ENCODE measurements at places on chromosomes 6 and 20.
A peak's percentile ranks its signal among the peaks of the same experiment; 100 is the strongest.

DNA sequence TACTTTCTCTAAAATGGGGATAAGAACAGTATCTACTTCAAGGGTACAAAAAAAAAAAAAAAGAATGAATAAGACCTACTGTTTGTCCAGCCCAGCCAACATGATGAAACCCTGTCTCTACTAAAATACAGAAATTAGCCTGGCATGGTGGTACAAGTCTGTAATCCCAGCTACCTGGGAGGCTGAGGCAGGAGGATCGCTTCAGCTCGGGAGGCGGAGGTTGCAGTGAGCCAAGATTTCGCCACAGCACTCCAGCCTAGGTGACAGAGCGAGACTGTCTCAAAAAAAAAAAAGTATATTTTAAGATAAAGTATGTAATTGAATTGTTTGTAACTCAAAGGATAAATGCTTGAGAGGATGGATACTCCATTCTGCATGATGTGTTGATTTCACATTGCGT, 2.0 kb downstream of the BLTP3A start:
- DNase-seq, result no peak

DNA sequence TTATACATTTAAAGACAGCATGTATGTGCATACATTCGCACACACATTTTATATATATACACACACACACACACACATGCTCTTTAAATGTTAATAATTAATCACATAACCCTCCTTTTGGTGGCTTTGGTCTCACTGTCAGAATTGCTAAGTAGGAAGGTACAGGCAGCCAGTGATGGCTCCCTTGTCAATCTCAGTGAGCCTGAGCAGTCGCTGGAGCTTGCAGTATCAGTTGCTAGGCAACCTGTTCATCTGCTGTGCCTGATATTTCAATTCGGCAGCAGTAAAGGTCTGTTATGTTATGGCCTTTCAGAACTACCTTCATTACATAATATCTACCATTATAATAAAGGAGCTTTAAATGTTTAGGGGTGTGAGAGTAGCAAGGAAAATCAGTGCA, 374.3 kb downstream of the LMBRD1 start:
- DNase-seq, result no peak

- no peak for DNase-seq
Observed at GRCh38 chr6:96014846-96015517, 792 bp upstream of the FUT9 start.

- no peak for DNase-seq
Observed at GRCh38 chr6:3236005-3236404, 8.6 kb upstream of the TUBB2B start.

DNA sequence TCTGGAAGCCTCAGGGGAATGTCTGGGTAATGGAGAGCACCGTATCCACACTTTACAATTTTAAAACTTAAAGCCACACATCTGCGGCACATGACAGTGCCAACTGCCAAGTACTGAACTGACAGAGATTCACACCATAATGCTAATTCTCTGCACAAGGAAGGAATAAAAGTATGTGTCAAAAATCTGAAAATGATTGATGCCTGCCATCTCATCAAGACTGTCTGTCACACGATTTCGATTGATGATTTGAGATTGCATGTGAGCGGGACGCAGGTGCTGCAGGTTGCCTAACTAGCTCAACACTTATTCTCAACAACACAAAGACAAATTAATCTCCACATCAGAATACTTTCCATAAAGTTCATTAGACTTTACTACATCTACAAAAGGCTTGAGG, 391.2 kb downstream of the PRKN start:
- DNase-seq, result no peak

GRCh38 chr6:73695619-73696421, at the start of gene CD109:
TSS of gene CD109 (plus strand) at chr6:73696203. CDS start at chr6:73696216, 13 bp downstream.
- DNase-seq, result peak; percentile 48

Data from stimulated activated CD4-positive, alpha-beta T cell treated with anti-CD3 and anti-CD28 coated beads, Interleukin-1b, Interleukin-23, amount 100 ng/mL, for 1 hour (primary cell).